ENCODE measurements at places on chromosomes 16 and 17.

DNA sequence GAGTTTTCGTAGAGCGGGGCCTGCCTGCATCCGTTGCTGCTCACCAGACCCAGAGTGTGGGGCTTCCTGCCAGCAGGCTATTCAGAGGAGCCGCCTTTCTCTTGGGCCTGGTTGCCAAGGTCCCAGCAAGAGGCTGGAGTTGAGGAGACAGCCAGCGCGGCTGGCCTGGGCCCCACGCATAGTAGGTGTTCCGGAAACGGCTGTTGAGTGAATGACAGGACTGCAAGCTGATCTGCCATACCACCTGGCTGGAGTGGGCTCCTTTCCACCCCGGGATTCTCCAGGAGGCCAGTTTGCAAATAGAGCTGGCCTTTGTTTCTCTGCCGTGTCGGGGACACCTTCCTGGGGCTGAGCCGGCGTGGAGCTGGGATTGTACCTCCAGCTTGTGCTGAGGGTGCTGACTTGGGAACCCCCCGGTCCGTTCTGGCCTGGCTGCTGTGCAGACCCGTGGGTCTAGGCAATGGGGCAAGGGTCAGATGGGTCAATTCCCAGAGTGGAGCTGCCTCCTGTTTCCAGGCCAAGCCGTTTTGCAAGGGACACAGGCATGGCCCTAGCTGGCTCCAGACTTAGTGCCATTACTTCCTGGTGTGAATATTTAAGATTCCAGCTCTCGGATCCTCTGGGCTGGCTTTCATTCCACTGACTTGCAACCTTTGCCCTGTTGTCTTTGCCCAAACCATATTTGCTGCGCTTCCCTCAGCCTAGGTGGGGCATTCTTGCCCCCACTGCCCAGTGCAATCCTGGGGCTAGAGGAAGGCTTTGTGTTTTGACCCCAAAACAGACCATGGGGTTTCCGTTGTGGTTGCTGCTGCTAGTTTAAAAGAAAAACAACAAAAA is 68.8 kb downstream of the CMIP start:
- no peak for DNase-seq

DNA sequence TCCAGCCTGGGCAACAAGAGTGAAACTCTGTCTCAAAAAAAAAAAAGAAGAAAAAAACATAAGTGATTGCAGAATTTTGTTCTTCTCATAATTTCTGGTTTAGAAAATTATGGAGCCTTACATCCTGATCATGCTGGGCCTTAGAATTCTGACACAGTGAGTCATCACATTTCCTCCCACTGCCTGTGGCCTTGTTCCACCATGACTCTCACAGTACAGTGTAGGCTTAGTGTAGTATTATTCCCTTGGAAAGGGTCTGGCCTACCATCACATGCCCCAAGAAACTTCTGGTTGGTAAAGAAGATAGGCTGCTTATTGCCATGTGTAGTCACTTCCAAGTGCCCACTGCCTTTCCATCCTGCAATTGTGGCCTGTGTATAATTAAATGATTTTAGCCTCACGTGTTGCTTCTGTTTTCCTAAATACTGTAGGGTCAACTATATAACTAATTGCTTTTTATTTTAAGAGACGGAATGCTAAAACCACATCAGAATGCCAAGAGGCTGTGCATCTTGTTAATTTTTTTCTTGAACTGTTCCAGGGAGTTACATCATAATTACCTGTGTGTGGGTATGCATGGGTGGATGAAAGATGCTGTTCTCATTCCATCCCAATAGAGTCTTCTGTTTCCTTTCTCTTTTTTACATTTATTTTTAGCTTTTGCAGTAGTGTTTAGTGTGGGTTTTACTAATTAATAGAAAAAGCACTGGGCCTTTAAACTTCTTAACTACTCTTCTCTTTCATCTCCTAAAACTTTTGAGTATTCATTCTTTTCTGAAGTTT is 25.9 kb downstream of the OGFOD1 start:
- DNase-seq, result no peak

DNA sequence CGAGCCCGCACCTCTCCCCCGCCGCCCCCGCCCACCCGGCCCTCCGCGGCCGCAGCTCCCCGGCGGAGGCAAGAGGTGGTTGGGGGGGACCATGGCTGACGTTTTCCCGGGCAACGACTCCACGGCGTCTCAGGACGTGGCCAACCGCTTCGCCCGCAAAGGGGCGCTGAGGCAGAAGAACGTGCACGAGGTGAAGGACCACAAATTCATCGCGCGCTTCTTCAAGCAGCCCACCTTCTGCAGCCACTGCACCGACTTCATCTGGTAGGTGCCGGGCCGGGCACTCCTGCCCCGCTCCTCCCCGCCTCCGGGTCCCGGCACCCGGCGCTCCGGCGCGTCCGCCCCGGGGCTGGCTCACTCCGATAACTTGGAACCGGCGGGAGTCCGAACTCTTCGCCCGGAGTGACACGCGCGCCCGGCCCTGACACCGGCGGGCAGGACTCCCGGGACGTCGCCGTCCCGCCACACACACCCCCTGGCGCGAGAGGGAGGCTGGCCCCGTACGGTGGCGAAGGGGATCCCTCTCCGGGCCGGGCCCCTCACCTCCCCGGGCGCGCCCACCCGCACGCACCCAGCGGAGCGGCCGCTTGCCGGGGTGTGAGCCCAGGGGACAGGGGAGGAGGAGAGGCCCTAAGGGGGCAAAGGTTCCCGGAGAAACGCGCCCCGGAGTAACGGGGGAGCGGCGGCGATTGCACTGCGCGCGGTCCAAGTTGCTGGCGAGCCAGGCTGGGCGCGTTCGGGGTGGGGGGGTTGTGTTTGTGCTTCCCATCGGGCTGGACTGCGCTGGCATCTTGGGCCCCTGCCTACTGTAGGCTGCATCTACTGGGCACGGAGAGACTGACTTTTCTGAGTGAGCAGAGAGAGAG is 581 bp downstream of the PRKCA start:
- no peak for DNase-seq

DNA sequence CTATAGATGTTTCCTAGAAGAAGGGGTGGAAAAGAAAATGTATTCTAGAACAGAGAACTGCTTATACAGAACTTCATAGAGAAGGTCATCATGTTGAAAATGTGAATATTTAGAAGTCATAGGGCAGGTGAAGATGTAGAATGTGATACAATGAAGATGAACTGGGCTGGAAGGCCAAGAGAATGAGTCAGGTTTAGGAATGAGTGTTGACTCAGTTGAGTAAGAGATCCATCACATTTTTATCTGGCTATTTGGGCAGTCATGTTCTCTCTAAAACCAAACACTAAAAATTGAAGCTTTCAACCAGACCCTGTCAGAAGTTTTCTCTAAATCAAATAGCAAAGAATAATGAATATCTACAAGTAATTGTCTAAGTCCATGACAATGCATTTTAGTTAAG is 660.5 kb downstream of the KCNJ2 start:
- no peak for DNase-seq

DNA sequence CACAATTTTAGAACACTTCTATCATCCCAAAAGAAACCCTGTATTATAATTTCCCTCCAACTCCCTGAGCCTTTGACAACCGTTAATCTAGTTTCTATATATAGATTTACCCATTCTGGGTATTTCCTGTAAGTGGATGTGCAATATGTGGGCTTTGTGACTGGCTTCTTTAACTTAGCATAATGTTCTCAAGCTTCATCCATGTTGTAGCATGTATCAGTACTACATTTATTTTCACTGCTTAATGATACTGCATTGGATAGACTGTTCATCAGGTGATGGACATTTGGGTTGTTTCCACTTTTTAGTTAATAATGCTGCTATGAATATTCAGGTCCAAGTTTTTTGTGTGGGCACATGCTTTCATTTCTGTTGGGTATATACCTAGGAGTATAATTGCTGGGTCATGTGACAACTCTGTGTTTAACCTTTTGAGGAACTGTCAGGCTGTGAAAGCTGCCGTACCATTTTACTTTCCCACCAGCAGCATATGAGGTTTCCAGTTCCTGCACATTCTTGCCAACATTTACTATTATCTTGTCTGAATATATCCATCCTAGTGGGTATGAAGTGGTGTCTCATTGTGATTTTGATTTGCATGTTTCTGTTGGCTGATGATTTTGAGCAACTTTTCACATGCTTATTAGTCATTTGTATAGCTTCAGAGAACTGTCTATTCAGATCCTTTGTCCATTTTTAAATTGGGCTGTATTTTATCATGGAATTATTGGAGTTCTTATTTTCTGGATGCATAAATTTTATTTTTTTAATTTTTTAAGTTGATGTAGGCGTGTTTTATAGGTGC is 16.4 kb downstream of the REXO5 start:
- no peak for DNase-seq

DNA sequence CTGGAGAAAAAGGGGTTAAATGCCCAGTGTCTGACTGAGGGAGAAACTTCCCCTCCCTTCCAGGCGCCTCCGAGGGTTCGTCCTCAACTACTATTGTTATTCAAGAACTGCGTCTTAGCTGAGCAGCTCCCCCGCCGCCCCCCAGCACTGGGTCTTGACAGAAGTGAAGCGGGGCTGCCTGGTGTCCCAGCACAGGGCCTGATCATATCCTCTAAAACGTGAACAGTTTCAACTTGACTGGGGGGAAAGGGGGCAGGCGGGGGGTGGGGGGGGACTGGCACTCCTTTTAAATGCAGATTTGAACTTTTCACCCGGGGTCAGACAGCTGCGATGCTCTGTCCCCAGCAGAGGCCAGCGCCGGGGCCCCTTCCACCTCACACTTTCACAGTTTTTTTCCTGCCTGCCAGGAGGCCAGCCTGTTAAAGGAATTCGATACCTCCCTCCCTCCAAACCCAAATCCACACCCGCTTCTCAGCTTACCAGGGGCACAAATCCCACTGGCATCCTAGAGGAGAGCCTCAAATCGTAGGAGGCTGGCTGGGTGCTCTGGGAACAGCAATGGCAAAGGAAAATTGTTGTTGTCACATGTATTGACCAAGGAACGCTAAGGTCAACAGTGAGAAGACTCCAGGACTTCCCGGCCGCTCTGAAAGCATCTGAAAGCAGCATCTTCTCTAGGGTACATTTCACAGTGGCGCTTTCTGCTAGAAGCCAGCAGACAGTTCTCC is 14.5 kb downstream of the ZFHX3 start:
- DNase-seq, result no peak

- DNase-seq, result no peak
These were observed 46.5 kb downstream of the RPH3AL start for GRCh38 chr17:306116-306515.

GRCh38 chr17:76681222-76682137 is 29.3 kb downstream of the MXRA7 start:
- no peak for DNase-seq

GRCh38 chr16:68070806-68071517 is 14.2 kb upstream of the NFATC3 start:
- DNase-seq, result no peak

DNA sequence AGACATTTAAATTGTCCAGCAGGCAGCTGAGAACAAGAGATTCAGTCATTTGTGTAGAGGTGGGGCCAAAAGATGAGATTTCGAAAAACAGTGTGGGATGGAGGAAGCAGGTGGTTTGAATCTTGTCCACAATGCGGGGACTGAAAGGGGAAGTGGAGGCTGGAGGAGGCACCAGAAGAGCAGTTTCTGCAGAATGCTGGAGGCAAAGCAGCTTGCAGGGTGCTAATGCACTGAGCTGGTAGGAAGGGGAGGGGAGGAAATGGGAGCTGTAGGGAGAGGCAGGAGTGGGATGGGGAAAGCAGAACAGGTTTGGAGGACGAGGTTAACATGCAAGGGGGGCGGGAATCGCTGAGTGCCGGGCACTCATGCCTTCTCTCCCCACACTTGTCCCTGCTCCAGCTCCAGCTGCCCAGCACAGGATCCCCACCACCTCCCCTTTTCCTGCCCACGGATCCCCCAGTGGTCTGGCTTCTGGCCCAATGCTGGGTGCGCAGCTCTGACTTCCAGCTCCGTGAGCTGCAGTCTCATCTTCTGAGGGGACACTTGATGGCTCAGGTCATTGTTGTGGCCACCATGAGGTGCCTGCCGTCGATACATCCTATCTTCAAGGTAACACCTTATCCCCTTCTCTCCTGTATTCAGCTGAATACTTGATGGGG is 9.4 kb downstream of the C17orf100 start:
- DNase-seq, result no peak

- DNase-seq, result no peak
These were observed 38.3 kb upstream of the PRSS54 start for GRCh38 chr16:58332997-58333700.

GRCh38 chr16:79503511-79503910 is 97.0 kb downstream of the MAF start:
- DNase-seq, result no peak

DNA sequence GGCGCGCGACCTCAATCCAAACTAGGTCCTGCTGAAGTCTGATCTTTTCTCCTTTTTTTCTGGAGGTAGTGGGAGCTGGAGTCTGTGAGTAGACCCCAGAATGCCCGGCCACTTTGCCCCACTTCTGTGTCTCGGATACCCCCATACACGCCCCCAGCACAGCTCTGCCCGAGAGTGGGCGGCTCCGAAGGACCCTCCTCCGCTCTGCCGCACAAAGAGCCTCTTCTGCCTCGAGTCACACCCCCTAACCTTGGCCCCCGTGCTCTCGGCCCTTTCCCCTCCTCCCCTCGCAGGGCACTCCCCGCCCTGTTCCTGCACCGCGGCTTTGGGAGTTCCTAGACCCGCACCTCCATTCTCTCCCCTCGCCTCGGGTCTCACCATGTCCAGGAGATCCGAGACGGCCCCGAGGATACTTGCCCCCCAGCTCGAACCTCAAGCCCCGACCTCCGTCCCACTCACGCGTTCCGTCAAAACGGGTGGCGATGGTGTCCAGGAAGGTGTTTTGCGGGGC is 476 bp downstream of the KCNH4 start:
- DNase-seq, result no peak

DNA sequence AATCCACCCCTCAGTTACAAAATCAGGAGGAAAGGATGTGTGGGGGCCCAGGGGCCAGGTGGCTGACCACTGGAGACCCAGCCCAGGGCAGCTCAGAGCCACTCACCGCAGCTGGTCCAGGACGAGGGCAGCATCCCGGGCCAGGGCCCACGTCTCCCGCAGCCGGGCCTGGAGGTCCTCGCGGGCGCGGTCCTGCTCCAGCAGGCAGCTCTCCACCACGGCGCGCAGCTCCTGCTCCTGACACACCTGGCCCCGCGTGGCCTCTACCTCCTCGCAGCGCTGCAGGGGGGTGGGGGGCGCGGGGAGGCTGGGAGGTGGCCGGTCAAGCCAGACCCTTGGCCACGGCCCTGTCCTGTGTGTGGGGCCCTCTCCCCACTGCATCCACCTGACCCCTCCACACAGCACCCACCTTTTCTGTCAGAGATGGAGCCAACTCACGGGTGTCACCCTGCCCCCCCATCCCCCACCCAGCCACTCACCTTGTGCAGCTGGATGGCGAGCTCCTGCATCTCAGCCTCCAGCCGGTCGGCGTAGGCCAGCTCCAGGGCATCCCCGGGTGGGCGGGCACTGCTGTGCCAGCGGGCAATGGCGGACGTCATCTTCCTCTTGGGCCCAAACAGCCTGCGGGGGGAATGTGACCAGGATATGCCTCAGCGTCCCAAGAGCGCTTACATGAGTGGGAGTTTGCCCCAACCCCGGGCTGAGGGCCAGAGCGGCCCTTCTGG is 5.1 kb downstream of the NUDT16L1 start:
- no peak for DNase-seq
